Spinal cord (tissue), 10 donors: ENCODE measurements at places on chromosomes 2 and 18.
A peak's percentile ranks its signal among the peaks of the same experiment; 100 is the strongest.

DNA sequence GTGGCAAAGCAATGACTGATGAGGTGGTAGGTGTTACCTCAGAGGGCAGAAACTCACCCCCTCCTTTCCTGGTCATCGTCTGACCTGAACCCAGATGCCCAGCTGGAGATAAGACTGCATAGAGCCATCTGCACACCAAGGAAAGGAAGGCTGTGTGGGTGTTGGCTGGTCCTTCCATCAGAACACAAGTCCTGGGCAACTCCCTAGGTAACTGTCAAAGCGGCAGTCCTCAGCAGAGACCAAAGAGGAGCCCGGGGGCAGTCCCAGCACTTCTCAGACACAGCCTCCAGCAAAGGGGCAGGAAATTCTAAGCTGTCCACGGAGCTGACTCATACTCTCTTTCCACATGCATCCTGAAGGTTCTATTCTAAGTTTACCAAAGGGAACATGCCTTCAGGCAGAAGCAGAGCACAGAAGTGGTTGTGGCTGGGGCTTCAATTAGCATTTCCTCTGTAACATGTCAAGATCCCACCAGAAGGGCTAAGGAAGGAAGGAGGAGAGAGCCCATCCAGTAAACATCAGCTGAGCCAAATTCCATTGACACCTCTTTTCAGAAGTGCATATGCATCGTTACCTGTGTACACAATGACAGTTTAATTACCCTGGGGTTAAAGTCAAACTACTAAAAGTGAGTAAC lies 54.7 kb downstream of the SPRED2 start:
- DNase-seq = no peak

DNA sequence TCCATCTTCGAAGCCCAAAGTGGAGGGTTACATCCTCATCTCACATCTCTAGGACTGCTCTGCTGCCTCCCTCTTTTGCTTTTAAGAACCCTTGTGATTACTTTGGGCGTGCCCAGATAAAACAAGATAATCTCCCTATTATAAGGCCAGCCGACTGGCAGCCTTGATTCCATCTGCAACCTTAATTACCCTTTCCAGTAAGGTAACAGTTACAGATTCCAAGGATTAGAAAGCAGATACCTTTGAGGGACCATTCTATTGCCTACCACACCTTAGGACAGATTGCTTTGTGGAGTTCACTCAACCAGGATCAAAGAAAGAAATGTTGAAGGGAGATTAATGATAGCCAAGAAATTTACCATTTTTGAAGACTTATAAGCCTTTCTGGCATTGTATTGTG lies 250.8 kb upstream of the ACVR2A start:
- DNase-seq = no peak

DNA sequence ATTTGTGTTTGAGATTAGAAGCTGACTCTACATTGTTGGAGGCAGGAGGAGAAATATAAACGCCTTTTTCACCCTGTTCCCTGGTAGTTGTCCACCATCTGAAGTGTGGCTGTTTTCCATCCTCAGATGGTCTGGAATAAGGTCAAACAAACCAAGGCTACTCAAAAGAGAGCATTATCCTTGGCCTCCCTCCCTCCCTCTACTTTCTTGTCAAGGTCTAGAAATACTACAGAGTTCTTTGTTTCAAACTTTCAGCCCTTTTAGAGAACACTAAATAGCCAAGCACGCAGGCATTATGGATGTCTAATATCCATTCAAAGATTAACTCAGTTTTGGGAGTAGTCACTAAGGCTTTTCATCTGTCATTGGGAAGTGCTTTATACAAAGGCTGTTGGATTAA lies 215.8 kb upstream of the ITGA4 start:
- DNase-seq = no peak

DNA sequence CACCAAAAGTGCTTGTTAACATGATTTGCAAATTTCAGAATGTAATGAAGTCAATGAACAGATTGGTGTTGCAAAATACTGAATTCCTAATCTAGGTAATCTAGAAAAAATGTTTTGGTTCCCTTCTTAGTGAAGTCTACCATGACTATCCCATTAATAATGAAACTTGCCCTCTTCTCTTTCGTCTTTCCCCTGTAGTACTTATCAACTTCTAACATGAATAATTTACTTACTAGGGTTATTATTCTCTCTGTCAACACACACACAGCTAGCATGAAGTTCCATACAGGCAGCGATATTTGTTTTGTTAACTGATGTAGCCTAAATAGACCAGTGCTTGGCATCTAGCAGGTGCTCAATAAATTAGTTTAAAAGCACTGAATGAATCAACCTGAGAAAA lies 160.2 kb downstream of the NCK2 start:
- no peak for DNase-seq

GRCh38 chr2:241213041-241213440 lies 24.6 kb downstream of the ANO7 start:
- no peak for DNase-seq

- no peak for DNase-seq
Measured at GRCh38 chr2:169928463-169928864, 101.2 kb downstream of the UBR3 start.

DNA sequence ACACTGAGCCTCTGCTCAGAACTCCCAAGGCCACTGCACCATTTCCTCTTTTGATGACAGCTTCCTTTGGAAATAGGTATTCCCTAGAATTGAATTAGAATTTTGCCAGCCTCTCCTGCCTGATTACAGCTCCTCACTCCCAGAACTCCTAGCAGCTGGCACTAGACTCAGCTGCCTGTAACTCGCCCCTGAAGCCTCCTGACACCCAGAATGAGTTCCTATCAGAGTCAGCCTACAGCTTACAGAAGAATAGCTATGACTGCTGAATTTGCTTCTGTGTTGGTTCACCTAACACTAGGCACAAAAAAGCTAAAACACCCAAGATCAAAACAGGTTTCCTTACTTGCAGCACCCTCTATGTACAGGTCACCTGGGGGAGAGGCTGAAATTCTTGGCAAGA lies 108.2 kb upstream of the PTPRM start:
- no peak for DNase-seq

DNA sequence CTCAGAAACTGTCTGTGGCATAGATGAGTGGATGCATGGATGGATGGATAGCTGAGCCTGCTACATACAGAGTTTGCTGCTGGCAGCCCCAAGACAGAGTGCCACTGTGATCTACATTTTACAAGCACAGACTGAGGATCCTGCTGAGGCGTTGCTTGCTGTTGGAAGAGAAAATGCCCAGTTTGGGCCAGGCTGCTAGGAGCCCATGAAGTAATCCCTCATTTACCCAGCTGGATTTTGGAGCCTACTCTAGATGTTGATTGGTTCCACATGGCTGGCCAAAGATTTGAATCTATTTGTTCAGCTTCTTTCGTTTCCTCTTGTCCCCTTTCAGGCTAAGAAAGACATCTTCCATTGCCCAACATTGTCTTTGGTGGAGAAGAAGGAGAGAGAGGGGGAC lies 261.3 kb downstream of the CLIP4 start:
- DNase-seq = no peak

GRCh38 chr2:234218266-234219045 lies 168.0 kb downstream of the SPP2 start:
- peak; percentile 11 for DNase-seq

- DNase-seq = no peak
Measured at GRCh38 chr2:61581716-61582115, 43.6 kb upstream of the XPO1 start.

GRCh38 chr2:217121565-217121964 lies 261.7 kb upstream of the TNP1 start:
- no peak for DNase-seq

- DNase-seq = no peak
Measured at GRCh38 chr2:179266271-179266670, 1.6 kb upstream of the SESTD1 start.

GRCh38 chr2:207810200-207810788 lies 40.6 kb upstream of the FZD5 start:
- no peak for DNase-seq

GRCh38 chr2:177068967-177069366 lies 143.6 kb upstream of the HNRNPA3 start:
- no peak for DNase-seq

- no peak for DNase-seq
Measured at GRCh38 chr2:137893145-137893544, 71.1 kb upstream of the HNMT start.

DNA sequence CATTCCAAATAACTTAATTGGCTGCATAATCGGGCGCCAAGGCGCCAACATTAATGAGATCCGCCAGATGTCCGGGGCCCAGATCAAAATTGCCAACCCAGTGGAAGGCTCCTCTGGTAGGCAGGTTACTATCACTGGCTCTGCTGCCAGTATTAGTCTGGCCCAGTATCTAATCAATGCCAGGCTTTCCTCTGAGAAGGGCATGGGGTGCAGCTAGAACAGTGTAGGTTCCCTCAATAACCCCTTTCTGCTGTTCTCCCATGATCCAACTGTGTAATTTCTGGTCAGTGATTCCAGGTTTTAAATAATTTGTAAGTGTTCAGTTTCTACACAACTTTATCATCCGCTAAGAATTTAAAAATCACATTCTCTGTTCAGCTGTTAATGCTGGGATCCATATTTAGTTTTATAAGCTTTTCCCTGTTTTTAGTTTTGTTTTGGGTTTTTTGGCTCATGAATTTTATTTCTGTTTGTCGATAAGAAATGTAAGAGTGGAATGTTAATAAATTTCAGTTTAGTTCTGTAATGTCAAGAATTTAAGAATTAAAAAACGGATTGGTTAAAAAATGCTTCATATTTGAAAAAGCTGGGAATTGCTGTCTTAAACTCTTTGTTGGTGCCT lies 1.4 kb downstream of the PCBP1 start:
- DNase-seq = no peak

DNA sequence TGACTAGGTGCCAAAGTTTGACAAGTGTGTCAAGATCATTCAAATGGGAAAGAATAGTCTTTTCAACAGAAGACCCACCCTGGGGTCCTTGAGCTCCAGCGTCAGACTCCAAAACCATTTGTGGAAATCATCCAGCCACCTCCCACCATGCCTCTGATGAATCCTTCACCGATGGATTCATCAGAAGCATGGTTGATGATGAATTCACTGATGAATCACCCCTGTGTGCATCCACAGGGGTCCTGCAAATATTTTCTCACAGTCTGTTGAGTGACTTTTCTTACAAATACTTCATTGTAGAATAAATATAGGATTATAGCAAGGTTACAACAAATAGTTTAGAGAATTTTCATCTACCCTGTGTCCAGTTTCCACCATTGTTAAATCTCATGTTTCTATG lies 4.3 kb downstream of the UGT1A9 start:
- DNase-seq = no peak

DNA sequence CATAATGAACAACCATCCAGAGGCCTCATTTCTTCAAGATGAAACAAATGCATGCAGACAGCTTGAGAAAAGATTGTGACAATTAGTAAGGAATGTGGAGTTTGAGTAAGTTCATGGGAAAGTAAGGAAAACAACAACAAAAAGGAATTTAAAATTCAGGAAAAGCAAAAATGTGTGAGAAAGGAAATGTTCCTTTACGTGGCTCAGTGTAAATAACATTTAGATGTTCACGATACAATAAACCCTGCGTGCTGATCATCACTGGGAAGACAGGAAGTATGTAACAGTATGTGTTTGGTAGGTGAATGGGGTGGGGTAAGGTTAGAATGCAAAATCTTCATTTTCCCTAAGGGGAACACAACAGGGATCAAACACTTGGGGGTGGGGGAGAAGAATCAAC lies 72.7 kb downstream of the TRIP12 start:
- DNase-seq = no peak

GRCh38 chr2:156340377-156340776 lies 7.9 kb upstream of the NR4A2 start:
- DNase-seq = no peak

DNA sequence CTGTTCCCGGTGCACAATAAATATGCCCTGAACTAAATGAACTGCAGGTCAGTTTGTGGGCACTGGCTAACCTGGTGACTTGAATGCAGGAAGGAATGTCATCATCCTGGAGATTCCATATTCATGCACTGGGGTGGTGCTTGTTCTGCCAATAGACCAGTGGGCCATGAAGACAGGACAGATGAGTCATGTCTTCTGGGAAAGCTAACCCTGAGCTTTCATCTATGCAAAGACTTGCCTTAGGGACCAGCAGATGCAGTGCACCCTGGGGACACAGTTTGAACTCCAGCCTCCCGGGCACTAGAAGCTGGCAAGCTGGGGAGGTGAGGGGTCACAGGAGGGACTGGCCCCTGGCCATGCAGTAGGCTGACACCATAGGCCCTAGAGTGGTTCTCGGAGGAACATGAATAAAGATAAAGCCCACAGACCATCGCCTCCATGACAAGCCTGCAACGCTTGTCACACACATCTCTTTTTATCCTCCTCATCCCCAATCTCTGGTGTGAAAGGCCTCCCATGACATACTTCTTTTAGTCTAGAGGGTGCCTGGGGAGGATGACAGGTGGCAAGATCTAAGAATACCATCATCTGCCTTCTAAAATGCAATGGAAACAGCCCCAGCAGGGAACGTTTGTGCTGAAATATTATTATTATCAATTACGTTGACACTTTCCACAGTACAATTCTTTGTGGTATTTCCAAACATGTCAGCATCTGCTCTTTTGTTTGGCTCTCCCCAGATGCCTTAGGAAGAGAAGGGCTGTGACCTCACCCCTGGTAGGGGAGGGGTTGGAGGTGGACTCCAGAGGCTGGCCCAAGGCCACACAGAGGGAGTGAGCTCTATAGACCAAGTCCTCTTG lies 267.4 kb upstream of the RAB6C start:
- no peak for DNase-seq

DNA sequence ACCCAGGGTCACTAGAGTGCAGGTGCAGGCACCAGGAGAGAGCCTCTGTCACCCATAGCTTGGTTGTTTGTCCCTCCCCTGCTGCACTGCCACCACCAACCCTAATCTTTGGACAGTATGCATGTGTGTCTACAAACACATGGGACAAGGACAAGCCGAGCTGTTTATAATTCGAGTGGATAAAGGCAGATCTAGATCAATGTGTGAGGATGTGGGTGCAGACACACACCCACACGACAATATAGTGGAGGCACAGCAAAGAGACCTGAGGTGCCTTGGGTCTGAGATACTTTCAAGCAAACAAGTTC lies 199.2 kb downstream of the TNS1 start:
- no peak for DNase-seq

- no peak for DNase-seq
Measured at GRCh38 chr2:221200184-221200839, 371.8 kb downstream of the EPHA4 start.

GRCh38 chr2:159290289-159290907 lies 3.9 kb upstream of the WDSUB1 start:
- peak; percentile 48 for DNase-seq

- DNase-seq = no peak
Measured at GRCh38 chr2:127155947-127156346, 49.0 kb upstream of the BIN1 start.

- no peak for DNase-seq
Measured at GRCh38 chr2:41572154-41572553, 475.7 kb upstream of the PKDCC start.

GRCh38 chr18:404061-404636 lies 96.4 kb downstream of the COLEC12 start:
- DNase-seq = no peak
